Activated naive CD8-positive, alpha-beta T cell treated with anti-CD3 and anti-CD28 coated beads, Interleukin-2, amount 10 ng/mL, durations not matched to agents 7 days and 5 days (primary cell): ENCODE measurements at places on chromosomes 2 and 18.

DNA sequence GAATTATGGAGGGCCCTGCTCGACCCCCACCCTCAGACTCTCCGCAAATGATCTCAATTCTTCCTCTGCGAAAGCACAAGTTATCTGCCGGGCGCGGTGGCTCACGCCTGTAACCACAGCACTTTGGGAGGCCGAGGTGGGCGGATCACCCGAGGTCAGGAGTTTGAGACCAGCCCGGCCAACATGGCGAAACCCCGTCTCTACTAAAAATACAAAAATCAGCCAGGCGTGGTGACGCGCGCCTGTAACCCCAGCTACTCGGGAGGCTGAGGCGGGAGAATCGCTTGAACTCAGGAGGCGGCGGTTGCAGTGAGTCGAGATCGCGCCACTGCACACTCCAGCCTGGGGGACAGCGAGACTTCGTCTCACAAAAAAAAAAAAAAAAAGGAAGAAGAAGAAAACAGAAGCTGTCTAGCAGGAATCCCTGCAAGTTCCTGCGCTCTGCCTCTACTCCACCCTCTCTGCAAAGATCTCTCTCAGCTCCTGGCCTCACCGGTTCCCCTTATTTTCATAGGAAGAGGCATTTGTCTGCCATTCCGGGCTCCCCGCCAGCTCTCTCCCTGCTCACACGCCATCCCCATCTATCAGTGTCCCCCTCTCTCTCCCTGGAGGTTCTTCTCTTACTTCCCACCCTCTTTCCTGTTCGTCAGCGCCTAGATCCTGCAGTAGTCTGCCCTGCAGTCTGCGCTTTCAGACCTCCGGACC, 13.5 kb upstream of the COLEC12 start:
- no peak overlapping the region for H3K27ac ChIP-seq
- no peak overlapping the region for H3K4me3 ChIP-seq
- H3K4me1 ChIP-seq, result no peaks in the 10 kb centered on the region
- no peaks in the 10 kb centered on the region for H3K36me3 ChIP-seq

DNA sequence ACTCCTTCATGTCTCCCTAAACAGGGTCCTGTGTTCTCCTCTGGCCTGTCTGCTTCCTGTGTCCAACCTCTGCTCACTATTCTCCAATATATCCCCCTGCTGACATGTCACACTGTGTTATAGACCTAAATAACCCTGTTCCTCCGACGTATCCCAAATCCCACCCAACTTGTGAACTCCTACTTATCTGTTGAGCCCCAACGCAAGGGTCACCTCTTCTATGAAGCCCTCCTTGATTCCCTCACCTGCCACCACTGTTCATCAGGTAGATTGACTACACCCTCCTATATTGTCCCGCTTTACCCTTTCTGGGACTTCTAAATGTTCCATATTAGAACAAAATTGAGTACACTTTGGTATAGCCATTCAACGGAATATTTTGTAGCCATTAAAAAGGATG, 42.1 kb downstream of the PCARE start:
- no peaks in the 10 kb centered on the region for H3K27me3 ChIP-seq
- H3K27ac ChIP-seq, result no peak overlapping the region
- no peak overlapping the region for H3K4me3 ChIP-seq
- peaks cover 30% of the 10 kb centered on the region for H3K36me3 ChIP-seq
- peaks cover 23% of the 10 kb centered on the region for H3K4me1 ChIP-seq
- no peak for DNase-seq

GRCh38 chr2:169108099-169108884, 38.9 kb downstream of the DHRS9 start:
- H3K27me3 ChIP-seq, result peaks cover 2% of the 10 kb centered on the region
- DNase-seq, result no peak
- H3K27ac ChIP-seq, result peak overlapping the region; percentile 82
- peak overlapping the region; percentile 58 for H3K4me3 ChIP-seq

DNA sequence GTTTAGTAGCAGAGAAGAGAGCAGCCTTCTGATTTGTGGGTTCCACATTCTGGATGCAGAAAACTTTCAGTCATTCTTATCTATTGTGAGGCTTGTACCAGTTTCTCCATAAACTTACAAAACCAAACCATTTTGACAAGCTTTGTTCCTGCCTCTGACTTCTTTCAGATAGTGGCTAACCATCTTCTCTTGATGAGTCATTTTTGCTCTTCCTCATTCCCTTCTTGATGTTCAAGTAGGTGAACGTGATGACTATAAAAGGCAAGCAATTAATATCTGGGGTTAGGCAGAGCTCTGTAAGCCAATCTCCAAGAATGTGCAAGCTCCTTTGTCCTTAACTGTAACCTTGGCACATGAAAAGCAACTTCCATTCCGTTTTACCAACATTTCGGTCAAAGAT, 2083.1 kb upstream of the PIK3C3 start:
- DNase-seq, result no peak
- H3K36me3 ChIP-seq, result no peaks in the 10 kb centered on the region
- H3K27ac ChIP-seq, result no peak overlapping the region
- H3K27me3 ChIP-seq, result no peaks in the 10 kb centered on the region
- no peak overlapping the region for H3K4me3 ChIP-seq
- H3K4me1 ChIP-seq, result no peaks in the 10 kb centered on the region

- H3K27ac ChIP-seq, result no peak overlapping the region
- H3K36me3 ChIP-seq, result peaks cover 18% of the 10 kb centered on the region
- H3K4me1 ChIP-seq, result peaks cover 8% of the 10 kb centered on the region
- H3K4me3 ChIP-seq, result no peak overlapping the region
- no peak for DNase-seq
Measured at GRCh38 chr2:25230948-25231311, 62.5 kb upstream of the POMC start.

DNA sequence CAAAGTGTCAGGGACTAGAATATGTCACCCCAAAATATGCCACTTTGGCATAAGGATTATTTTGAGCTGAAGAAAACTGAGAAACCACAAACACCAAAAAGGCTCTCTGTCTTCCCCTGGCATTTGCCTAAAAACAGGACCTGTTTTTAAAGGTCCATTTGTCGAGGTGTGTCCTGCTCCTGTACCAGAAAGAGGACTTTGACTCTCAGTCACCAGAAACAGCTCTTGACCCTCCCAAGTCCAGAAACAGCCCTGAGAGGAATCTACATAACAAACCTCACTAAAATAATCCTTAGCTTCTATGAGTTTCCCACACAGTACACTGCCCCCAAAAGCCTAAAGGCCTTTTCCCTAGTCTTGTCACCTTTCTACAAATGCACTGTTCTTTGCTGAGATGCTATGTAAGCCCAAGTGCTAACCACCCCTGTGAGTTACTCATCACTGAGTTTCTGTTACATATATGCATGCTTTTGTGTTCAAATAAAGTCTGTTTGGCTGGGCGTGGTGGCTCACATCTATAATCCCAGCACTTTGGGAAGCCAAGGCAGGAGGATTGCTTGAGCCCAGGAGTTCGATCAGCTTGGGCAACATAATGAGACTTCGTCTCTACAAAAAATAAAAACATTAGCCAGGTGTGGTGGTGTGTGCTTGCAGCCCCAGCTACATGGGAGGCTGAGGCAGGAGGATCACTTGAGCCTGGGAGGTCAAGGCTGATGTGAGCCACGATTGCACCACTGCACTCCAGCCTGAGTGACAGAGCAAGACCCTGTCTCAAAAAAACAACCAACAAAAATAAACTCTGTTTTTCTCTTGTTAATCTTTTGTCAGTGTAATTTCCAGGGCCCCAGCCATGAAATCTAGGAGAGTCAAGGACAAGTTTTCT, 55.2 kb downstream of the RPL31 start:
- no peaks in the 10 kb centered on the region for H3K36me3 ChIP-seq
- H3K4me1 ChIP-seq, result no peaks in the 10 kb centered on the region
- DNase-seq, result no peak
- H3K27me3 ChIP-seq, result peaks cover 8% of the 10 kb centered on the region
- H3K27ac ChIP-seq, result no peak overlapping the region

- no peak for DNase-seq
- no peak overlapping the region for H3K27ac ChIP-seq
- no peaks in the 10 kb centered on the region for H3K36me3 ChIP-seq
- no peaks in the 10 kb centered on the region for H3K4me1 ChIP-seq
- H3K27me3 ChIP-seq, result peaks cover 6% of the 10 kb centered on the region
Measured at GRCh38 chr2:223050188-223050587, 1.8 kb upstream of the KCNE4 start.

- no peak for DNase-seq
- no peak overlapping the region for H3K27ac ChIP-seq
- no peaks in the 10 kb centered on the region for H3K27me3 ChIP-seq
- no peaks in the 10 kb centered on the region for H3K36me3 ChIP-seq
Measured at GRCh38 chr18:65363011-65363410, 387.8 kb upstream of the CDH7 start.

GRCh38 chr2:192735447-192735846, 540.7 kb upstream of the TMEFF2 start:
- DNase-seq, result no peak
- no peak overlapping the region for H3K4me3 ChIP-seq
- H3K27ac ChIP-seq, result no peak overlapping the region
- H3K4me1 ChIP-seq, result no peaks in the 10 kb centered on the region
- no peaks in the 10 kb centered on the region for H3K36me3 ChIP-seq
- no peaks in the 10 kb centered on the region for H3K27me3 ChIP-seq

GRCh38 chr2:20635113-20635510, 15.8 kb downstream of the HS1BP3 start:
- DNase-seq, result no peak
- no peaks in the 10 kb centered on the region for H3K36me3 ChIP-seq
- peaks cover 4% of the 10 kb centered on the region for H3K4me1 ChIP-seq
- H3K4me3 ChIP-seq, result no peak overlapping the region

DNA sequence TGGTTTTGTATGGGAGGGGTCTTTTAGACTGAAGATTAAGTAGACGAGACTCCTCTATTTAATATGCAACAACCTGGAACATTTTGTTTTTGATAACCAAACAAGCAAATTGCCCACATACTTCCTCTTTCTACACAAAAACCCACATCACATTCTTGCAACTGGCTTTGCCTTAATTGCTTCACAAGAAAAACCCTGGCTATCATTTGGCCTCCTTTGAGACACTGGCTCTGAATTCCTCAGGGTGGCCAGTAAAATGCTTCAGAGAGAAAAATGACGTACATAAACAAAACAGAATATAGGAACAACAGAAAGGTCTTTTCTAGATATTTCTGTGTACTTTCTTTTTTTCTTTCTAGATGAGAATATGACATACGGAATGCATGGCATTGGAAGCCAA, 103.0 kb downstream of the TRIB2 start:
- no peak overlapping the region for H3K4me3 ChIP-seq
- DNase-seq, result no peak
- peaks cover 1% of the 10 kb centered on the region for H3K36me3 ChIP-seq
- H3K27ac ChIP-seq, result no peak overlapping the region
- H3K27me3 ChIP-seq, result peaks cover 19% of the 10 kb centered on the region

- peaks cover 38% of the 10 kb centered on the region for H3K4me1 ChIP-seq
- no peak overlapping the region for H3K4me3 ChIP-seq
- H3K27ac ChIP-seq, result peak overlapping the region; percentile 82
- no peak for DNase-seq
- H3K36me3 ChIP-seq, result no peaks in the 10 kb centered on the region
Measured at GRCh38 chr2:46143429-46144132, 153.6 kb upstream of the EPAS1 start.

GRCh38 chr2:96815326-96816126, 542 bp upstream of the CNNM3 start:
- no peak for DNase-seq
- H3K27me3 ChIP-seq, result no peaks in the 10 kb centered on the region
- H3K4me3 ChIP-seq, result peak overlapping the region; percentile 91
- peak overlapping the region; percentile 78 for H3K27ac ChIP-seq
- H3K4me1 ChIP-seq, result peaks cover 37% of the 10 kb centered on the region

GRCh38 chr2:168401771-168402170, 54.3 kb upstream of the CERS6 start:
- H3K27me3 ChIP-seq, result peaks cover 5% of the 10 kb centered on the region
- no peak overlapping the region for H3K27ac ChIP-seq
- peaks cover 11% of the 10 kb centered on the region for H3K4me1 ChIP-seq
- H3K36me3 ChIP-seq, result no peaks in the 10 kb centered on the region
- DNase-seq, result no peak

DNA sequence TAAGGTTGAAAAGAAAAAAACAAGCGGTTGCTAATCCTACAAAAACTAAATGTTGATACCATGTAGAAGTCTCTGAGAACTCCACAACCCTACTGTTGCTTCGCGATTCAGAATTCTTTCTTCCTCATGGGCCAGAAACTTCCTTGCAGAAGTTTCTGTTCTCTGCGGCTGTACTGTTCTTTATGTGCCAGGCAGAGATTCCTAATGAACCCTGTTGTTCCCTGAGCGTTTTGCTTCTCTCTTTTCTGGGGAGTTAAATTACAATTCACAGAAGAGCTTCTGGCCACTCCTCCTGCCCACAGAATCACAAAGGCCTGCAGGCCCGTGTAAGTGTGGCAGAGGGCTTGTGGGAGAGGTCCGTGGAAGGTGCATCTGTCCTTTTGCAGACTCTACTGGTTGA, 1.8 kb upstream of the THNSL2 start:
- no peak overlapping the region for H3K4me3 ChIP-seq
- DNase-seq, result no peak
- peaks cover 10% of the 10 kb centered on the region for H3K27me3 ChIP-seq

- no peak overlapping the region for H3K27ac ChIP-seq
- no peaks in the 10 kb centered on the region for H3K27me3 ChIP-seq
- DNase-seq, result no peak
- no peaks in the 10 kb centered on the region for H3K36me3 ChIP-seq
Measured at GRCh38 chr2:241014224-241014623, 15.8 kb downstream of the SNED1 start.

DNA sequence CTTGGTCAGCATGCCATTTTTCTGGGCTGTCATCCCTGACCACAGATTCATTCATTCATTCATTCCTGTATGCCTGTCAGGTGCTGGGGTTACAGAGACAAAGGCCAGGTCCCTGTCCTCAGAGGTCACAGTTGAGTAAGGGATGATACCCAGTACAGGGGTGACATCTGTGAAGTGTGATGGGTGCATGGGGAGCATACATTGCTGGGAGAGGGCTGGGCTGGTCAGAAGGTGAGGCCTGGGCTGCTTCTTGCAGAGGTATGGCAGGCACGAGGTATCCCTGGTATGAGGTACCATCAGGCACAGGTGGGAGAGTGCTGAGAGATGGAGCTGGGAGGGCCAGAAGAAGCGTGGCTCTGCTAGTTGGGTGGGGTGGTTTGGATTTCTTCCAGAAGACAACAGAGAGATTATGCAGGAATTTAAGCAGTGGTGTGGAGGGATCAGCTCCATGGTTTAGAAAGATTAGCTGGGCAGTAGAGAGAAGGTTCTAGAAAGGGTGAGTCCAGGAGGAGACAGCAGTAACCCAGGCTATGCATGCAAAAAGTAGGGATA, 181.9 kb upstream of the HAAO start:
- DNase-seq, result no peak
- H3K4me1 ChIP-seq, result peaks cover 10% of the 10 kb centered on the region
- H3K36me3 ChIP-seq, result no peaks in the 10 kb centered on the region
- peak overlapping the region; percentile 13 for H3K27ac ChIP-seq
- no peak overlapping the region for H3K4me3 ChIP-seq

DNA sequence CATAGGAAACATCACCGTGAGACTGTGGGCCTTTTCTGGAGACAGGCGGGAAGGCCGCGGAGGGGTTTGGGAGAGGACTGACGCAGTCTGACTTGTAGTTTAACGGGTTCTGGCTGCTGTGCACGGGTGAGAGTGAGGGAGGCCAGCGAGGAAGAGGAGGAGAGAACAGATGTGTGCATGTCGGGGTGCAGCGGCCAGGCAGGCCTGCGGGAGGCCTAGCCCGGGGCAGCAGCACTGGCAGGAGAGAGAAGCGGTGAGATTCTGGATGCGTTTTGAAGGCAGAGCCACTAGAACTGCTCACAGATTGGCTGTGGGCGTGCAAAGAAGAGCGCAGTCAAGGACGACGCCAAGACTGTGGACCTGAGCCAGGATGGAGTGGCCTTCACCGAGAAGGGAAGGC, 53.9 kb downstream of the PTGR3 start:
- H3K4me1 ChIP-seq, result no peaks in the 10 kb centered on the region
- DNase-seq, result no peak
- no peaks in the 10 kb centered on the region for H3K36me3 ChIP-seq
- no peak overlapping the region for H3K27ac ChIP-seq
